RCC 7860 (cell line): ENCODE measurements at places on chromosomes 1 and 21.

GRCh38 chr1:153616144-153616916, at the start of gene S100A14:
Gene S100A14 (minus strand): TSS chr1:153616325. CDS start chr1:153615858, 467 bp downstream.
- DNase-seq = no peak

DNA sequence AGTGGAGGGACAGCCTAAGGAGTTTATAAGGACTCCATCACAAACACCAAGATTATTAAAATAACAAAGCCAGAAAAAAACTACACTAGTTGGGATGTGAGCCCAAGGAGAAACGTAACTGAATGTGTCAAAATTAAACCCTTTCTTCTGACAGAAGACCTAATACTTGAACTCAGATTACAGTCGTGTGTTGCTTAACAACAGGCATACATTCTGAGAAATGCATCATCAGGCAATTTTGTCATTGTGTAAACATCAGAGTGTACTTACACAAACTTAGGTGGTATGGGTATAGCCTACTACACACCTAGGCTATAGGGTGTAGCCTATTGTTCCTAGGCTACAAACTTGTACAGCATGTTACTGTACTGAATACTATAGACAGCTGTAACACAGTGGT, 23.4 kb downstream of the DSTYK start:
- no peak for DNase-seq

DNA sequence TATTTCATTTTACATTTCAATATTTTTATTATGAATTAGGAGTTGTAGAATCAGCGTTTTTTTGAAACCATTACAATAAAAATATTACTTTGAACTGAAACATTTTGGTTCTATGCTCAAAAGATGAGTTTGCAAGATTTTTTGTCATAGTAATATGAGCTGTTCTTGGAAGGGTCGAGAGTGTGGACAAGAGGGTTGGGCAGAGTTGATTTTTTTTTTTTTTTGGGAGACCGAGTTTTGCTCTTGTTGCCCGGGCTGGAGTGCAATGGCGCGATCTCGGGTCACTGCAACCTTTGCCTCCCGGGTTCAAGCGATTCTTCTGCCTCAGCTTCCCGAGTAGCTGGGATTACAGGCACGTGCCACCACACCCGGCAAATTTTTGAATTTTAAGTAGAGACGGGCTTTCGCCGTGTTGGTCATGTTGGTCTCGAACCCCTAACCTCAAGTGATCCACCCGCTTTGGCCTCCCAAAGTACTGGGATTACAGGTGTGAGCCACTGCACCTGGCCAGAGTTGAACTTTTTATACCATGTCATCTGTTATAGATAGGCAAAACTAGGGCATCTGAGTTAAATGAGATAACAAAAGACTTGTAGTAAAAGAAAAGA, 3.3 kb downstream of the CACYBP start:
- DNase-seq = no peak

- DNase-seq = no peak
These were observed 13.7 kb downstream of the CADM3 start for GRCh38 chr1:159185121-159185520.

DNA sequence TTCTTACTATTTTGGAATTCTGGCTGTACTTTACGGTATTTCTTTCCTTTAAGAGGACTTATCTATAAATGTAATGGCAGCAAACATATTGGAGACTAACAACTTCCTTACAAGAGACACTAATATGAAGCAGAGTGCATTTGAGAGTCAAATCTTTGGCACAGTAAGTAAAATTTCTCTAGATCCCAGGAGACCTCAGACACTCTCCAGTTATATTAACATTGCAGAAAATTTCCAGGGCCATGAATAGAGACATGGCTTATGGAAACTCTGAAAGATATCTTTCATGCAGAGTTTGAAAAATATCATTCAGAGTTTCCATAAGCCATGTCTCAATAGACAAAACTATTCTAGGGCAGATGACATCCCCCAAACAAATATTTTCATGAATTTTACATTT, 51.2 kb downstream of the IL23R start:
- DNase-seq = no peak

- no peak for DNase-seq
These were observed 93.8 kb downstream of the DMRTA2 start for GRCh38 chr1:50329332-50329932.

DNA sequence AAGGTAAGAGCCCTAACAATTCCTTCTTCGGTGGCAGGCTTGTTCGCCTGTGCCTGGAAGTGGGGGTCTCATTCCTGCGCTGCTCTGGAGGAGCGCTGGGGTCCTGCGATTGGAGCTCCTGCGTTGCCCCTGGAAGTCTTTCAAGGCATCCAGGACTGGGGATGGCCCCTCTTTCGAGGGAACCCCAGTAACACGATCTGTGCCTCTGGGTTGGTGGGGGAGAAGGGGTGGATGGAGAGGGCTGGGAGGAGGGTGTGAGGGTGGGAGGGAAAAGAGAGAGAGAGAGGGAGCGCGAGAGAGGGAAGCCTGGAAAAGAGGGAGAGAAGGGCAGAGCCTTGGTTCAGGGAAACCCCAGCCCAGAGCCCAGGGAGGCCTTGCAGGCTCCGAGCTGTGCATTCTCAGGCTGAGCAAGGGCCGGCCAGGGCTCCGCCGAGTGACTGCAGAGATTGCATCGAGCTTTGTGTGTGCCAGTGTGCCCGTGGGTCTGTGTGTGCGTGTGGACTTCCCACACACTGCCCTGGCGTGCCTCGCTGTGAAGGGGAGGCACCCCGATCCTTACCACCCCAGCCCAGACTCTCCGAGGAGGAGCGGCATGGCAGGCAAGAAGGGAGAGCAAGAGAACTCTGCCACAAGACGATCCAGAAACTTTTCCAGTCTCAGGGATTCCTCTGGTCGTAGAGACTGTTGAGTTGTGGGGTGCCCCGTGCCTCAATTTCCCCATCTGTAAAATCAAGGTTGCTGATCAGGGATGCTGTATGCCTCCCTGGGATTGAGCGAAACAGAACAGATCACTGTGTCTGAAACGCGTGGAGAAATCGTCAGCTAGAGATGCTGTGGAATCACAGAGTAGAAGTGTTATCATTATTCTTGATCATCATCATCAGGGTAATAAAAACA, 619 bp downstream of the BCL9 start:
- no peak for DNase-seq

DNA sequence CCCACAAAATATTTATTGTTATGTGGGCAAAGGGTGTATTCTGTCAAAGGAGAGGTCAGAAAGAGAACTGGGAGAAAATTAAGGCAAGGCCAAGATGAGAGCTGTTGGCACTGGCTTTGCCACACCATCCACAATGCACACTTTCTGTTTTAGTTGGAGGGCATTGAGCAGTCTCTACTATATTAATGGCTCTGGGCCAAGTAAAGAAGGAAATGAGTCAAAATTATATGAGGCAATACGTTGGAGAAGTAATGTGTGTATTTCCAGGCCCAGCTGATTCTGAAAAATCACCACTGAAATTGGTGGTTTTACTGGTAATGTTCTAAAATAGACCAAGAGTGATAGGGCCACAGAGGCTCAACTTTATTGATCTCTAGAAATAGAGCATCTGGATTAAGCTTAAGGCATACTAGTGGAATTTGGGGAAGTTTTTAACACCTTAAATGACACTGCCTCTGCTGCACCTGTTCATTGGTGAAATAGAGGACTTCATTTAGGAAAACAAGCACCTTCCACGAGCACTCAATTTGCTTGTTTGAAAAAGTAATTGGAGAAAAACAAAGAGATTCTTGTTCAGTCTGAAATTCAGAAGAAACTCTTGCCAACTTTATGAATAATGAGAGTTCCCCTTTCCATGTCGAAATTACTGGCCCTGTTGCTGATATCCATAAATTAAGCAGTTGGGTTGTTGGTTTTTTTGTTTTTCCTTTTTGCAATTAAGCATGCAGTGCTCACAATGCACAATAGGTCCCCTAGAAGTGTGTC, 424.9 kb downstream of the ADGRL2 start:
- peak; percentile 11 for DNase-seq

- peak; percentile 31 for DNase-seq
These were observed 26.7 kb downstream of the BTG3 start for GRCh38 chr21:17585875-17586450.

- DNase-seq = no peak
These were observed 5.6 kb upstream of the SMIM11 start for GRCh38 chr21:34369741-34370140.

GRCh38 chr21:27418346-27418745, 451.5 kb upstream of the ADAMTS5 start:
- no peak for DNase-seq

DNA sequence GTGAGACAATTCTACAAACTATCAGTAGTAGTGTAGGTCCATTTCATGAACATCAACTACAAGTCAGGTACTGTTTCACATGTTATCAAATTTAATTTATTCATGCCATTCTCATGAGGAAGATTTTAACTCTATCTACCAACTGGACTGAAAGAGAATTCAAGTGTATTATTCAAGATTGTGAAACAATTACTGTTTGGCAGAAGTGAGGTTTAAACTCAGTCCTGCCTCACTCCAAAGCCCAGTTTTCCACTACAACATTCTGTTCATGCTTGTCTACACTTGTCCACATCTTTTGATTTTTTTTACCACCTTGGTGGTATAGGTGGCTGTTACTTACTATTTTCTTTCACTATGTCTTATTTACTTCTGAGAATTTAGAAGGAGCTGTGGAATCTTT, 272.9 kb downstream of the TGFB2 start:
- no peak for DNase-seq

DNA sequence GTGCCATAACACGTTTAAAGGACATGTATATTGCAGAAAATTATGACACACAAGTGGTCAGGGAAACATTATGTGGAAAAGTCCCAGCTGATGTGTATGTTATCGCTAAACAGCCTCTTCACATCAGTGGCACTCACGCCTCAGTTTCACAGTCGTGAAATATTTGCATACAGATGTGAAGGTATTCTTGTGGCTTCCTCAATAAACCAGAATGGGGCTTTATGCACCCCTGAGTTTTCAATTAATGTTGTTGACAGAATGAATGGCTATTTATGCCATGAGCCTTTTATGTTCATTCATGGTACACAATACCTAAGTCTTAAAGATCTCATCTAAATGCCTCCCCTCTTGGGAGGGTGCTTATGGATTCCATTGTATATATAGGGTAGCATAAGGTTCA, 202.1 kb upstream of the ADGRL2 start:
- DNase-seq = no peak

- peak; percentile 100 for DNase-seq
These were observed 52.7 kb downstream of the TGFB2 start for GRCh38 chr1:218397752-218398339.

GRCh38 chr1:173530795-173531693, 53.9 kb downstream of the PRDX6 start:
- no peak for DNase-seq

DNA sequence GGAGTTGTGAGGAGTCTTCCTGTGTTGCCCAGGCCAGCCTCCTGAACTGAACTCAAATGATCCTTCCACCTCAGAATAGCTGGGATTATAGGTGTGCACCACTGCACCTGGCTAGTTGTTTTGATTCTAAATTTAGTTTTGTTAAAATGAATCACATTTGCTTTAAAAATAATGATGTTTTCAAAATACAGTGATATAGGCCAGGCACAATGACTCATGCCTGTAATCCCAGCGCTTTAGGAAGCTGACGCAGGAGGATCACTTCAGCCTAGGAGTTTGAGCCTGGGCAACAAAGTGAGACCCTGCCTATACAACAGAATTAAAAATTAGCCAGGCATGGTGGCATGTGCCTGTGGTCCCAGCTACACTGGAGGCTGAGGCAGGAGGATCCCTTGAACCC, 24.3 kb downstream of the RTCA start:
- no peak for DNase-seq

DNA sequence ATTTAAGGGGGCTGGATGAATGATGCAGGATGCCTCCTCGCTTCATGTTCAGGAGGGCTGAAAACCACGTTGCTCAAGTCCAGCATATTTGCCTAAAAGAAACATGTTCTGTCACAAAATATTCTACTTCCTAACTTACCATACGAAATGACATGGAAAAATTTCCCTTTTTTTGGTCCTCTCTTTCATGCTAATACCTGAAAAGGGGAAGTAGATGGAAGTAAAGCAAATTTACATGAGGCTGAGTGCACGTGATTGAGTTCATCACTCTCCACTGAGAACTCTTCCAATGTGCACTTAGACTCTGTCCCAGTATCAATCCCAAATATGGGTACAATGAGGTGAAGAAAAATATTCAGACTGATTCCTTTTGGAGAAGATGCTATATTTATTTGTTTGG, 23.0 kb downstream of the XCL2 start:
- no peak for DNase-seq

- peak; percentile 29 for DNase-seq
These were observed 632 bp downstream of the PEX19 start for GRCh38 chr1:160284220-160284781.

DNA sequence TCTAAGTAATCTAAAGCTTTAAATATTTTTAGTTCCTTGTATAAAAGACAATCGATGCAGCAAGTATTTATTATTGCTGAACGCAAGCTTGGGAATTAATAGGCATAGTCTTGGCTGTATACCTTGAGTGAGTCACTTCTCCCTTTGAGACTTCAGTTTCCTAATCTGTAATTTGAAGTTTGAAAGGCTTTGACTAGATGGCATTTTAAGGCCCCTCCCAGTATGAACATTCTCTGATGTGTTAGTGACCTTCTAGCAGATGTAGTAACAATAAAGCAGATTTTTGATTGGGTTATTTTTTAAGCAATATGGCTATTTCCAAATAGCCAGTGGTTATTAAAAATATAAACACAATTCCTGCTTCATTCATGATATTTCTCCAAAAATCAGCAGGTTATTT, 58.2 kb downstream of the DUSP10 start:
- DNase-seq = no peak

- no peak for DNase-seq
These were observed 91.6 kb upstream of the BCAR3 start for GRCh38 chr1:93773049-93773838.

GRCh38 chr1:76481672-76482071, 385.6 kb upstream of the ST6GALNAC5 start:
- DNase-seq = no peak

- no peak for DNase-seq
These were observed 53.2 kb downstream of the NCAM2 start for GRCh38 chr21:21051109-21052055.

DNA sequence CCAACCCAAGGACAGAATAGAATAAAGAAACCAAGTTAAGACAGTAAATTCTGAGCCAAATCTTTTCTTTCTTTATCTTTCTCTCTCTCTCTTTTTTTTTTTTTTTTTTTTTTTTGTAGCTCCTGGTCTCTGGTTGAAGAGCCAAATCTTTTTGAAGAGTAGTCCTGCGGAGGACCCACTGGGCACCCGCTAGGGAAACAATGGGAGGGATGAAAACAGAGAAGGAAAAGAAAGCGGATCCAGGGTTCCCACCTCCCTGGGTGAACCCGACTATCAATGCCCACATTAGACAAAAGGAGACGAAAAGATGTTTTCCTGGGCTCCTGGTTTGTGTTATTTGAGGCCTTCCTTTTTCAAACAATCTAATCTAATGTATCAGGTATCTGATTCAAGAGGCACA, 49.8 kb upstream of the FBXO28 start:
- no peak for DNase-seq
